A673 (cell line): ENCODE measurements at places on chromosomes 5 and 9. TPM values are rescaled to one million over a fixed set of nuclear protein-coding genes. Genes with fewer than 3 reads are reported as not detected.

DNA sequence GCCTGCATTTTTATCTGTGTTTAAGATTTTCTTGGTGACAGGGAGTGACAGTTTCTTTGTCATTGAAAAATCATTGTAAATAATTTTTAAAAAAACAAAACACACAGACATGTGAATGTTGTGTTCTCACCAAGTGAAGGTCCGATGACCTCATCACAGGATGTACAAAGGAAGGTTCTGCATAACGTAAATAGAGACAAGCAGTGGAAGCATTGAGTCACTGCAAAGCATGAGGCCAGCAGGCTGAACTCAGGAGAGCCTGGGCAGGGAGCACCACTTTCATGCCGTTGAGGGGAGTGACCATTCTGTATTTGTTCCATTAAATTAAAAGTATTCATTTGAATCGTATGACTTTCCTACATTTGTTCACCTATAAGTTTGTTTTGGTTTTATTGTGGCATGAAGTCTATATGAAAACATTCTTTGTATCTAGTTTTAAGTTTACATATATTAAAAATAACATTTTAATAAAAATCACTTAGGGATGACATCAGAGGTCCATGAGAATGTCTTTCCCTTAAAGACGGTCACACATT lies 70.4 kb upstream of the TLE1 start:
- H3K27me3 ChIP-seq: no peaks in the 10 kb centered on the region
- DNase-seq: no peak
- no peaks in the 10 kb centered on the region for H3K4me1 ChIP-seq

- no peak for DNase-seq
- H3K4me3 ChIP-seq: no peak overlapping the region
- H3K4me1 ChIP-seq: peaks cover 3% of the 10 kb centered on the region
- peaks cover 33% of the 10 kb centered on the region for H3K27me3 ChIP-seq
- no peaks in the 10 kb centered on the region for H3K36me3 ChIP-seq
Measured at GRCh38 chr9:107467416-107467815, 22.2 kb downstream of the KLF4 start.

DNA sequence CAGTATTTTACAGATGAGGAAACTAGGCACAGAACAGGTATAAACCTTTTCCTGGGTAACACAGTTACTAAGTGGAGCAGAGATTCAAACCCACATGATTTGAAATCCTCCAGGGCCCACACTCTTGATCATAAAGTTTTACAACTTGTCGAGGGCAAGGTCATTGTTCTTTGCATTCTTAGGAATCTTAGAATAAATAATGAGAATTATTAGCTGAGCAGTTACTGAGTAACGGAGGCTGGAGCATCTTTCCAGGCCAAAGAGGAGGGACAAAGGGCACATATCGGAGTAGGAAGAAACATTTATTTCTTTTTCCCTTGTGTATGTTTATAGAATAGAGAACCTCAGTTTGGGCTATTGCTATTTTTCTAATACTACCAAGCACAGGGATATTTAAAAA lies 27.1 kb upstream of the F2R start:
- H3K36me3 ChIP-seq: peaks cover 5% of the 10 kb centered on the region
- H3K27ac ChIP-seq: no peak overlapping the region
- no peak for DNase-seq
- H3K27me3 ChIP-seq: no peaks in the 10 kb centered on the region
- H3K4me1 ChIP-seq: peaks cover 75% of the 10 kb centered on the region

DNA sequence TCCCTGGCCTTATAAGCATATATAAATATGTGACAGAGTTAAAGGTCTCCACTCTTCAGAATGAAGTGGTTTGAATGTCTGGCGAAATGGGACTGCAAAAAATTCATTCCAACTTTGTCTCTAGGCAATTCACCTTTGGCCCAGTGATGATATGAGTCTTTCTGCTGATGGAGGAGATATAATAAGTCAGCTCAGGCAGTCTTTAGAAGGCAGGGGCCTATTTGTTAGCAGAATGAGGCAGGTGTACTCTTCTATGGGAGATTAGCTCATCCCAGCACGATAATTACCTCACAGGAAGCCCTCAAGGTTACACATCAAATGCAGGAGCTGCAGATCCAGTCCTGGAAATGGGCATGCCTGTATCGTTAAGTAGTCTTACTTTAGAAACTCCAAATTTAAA lies 300.5 kb downstream of the NR2F1-AS1 start:
- no peaks in the 10 kb centered on the region for H3K36me3 ChIP-seq
- peaks cover 31% of the 10 kb centered on the region for H3K4me1 ChIP-seq
- H3K27ac ChIP-seq: no peak overlapping the region
- no peaks in the 10 kb centered on the region for H3K27me3 ChIP-seq
- H3K4me3 ChIP-seq: no peak overlapping the region
- DNase-seq: no peak

The TMEM38B gene
- total RNA-seq: 16.8 and 22.6 TPM in 2 replicates

The AFAP1L1 gene
- 0.21 and 0.46 TPM in 2 replicates for total RNA-seq
